ENCODE measurements at places on chromosomes 12 and 14.

DNA sequence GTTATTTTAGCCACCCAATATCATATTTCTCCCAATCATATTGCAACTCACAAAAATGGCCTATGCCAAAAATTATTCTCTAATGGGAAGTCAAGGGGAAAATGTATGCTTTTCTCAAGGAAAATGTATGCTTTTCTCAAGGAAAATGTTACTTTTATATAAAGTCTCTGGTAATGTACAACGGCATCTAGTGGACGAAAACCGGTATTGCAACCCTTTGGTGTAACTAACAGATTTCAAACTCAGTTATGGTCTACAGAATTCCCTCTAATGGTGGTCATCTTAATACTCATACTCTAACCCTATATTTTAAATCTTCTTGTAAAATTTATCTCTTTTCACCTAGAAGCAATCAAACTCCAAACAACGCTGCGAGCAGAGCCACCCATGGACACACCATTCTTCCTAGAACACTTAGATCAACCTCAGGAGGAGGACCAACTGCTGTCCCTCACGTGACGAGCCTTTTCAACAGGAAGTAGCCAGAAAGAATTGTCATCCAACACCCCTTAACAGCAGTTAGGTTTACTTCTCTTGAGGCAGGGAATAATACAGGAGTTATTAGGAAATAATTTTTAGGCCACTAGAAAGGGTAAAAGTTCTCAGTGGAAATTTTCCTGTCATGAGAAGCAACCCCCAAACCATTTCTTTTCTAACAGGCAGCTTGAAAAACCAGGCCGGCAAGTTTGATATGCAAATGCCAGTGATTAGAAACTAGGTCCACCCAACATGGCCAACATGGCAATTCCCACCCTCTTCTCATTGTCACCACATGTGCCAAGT is 20.1 kb downstream of the APOBEC1 start:
- DNase-seq = no peak

- no peak for DNase-seq
Measured at GRCh38 chr12:14564336-14564959, 3.2 kb downstream of the PLBD1 start.

DNA sequence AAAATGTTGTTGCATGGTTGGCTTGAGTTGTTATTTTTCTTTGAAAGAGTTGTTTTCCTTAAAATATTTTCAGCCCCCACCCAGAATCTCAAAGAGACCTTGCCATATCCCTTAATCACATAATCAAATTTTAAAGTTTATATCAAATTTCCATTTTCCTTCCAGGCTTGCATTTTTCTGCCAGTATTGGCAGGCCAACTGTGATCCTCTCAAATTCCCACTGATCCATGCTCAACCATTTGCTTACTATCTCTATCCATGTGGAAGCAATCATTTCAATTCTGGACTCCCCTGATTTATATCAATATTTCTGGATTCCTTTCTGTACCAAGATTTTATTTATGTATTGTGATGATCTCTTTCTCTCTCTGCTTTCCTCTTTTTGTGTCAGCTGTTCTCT is 64.2 kb upstream of the PYGL start:
- no peak for DNase-seq

- DNase-seq = no peak
Measured at GRCh38 chr12:182381-182892, 31.5 kb downstream of the SLC6A12 start.

- no peak for DNase-seq
Measured at GRCh38 chr12:77629141-77629540, 201.6 kb upstream of the NAV3 start.

GRCh38 chr12:126607157-126607556 is 1541.9 kb downstream of the AACS start:
- no peak for DNase-seq

GRCh38 chr14:67815573-67816225 is 691 bp downstream of the ZFYVE26 start:
- DNase-seq = no peak

DNA sequence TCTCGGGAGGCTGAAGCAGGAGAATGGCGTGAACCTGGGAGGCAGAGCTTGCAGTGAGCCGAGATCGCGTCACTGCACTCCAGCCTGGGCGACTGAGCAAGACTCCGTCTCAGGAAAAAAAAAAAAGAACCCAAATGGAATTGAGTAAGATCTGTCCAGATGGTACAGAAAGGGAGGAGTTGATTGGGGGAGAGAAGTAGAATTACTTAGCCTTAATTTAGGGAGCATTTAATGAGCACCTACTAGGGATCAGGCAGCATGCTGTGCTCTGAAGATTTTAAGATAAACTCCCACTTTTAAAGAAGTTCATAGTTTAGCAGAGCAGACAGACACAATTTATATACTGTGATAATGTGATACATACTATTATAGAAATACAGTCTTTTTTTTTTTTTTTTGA is 4.5 kb downstream of the RAB5B start:
- no peak for DNase-seq

- no peak for DNase-seq
Measured at GRCh38 chr12:24901576-24902461, 47.1 kb downstream of the BCAT1 start.

DNA sequence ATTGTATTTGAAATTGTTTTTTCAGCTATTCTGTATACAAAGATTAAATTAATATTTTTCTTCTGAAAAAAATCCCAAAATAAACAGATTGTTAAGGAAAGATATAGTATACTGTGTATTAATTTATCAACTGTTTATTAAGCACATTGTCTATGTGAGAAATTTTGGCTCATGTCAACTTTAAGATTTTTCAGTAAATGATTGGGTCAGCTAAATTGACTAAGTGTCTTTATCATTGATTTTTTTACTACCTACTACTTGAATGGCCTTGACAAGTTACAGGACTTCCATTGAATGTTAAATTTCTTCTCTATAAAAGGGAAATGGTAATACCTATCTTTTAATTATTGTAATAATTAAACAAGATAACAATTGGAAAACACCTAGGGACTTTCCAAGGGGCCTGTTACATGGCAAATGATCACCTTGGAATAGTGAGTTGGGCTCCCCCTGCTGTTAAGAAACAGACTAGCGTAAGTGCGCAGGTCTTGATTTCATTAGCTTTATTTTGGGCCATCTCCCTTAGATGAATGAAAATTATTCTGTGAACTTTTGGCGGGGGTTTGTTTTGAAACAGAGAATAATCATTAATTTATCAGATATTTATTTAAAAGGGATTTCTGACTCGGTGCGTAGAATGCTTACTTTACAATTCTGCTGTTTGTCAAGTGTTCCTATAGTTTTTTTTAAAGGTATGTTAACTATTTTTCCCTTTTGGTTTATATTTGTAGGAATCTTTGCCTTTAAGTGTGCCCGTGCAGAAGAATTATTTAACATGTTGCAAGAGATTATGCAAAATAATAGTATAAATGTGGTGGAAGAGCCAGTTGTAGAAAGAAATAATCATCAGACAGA is 14.5 kb upstream of the CCT2 start:
- DNase-seq = peak; percentile 43

DNA sequence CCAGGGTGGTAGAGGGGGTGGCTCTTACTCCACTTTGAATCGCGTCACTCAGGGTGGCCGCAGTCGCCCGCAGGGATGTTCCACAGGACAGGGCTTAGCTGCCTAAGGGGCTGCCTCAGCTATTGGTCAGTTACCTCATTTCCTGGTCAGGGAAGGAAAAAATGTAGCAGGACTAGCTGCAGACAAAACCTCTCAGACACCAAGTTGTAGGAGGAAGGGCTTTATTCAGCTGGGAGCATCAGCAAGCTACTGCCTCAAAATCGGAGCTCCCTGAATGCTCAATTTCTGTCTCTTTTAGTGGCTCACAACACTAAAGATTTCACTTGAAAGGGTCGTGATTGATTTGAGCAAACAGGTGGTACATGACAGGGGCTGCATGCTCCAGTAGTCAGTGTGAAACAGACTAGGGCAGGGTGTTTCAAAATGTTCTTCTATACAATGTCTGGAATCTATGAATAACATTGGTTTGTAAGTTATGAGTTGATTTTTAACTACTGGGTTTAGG is 6.4 kb upstream of the CLEC6A start:
- DNase-seq = no peak

DNA sequence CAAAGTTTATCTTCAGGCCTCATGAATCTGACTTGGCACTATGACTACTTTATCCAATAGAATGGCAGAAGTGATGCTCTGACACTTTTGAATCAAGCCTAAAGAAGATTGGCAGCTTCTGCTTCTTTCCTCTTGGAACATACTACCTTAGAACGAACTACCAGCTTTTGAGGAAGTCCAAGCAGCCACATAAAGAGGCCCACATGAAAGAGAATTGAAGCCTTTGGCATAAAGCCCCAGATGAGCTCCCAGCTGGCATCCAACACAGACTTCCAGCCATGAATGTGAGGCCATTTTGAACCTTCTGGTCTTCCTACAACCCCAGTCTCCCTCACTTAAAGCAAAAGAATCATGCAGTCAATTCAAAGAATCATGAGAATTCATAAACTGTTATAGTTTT is 65.8 kb downstream of the EEA1 start:
- DNase-seq = no peak

GRCh38 chr14:57869617-57870016 is 3.7 kb upstream of the SLC35F4 start:
- no peak for DNase-seq

DNA sequence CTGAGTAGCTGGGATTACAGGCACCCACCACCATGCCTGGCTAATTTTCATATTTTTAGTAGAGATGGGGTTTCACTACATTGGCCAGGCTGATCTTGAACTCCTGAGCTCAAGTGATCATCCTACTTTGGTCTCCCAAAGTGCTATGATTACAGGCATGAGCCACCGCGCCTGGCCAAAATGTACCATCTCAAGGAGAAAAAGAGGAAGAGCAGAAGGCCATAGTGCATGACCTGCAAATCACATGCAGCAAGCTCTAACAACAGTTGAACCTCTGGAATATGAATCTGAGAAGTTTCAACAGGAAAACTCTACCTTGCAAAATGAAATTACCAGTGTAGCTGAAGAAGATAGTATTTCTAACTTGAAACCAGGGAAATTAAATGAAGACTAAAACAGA is 17.1 kb upstream of the SERPINA1 start:
- DNase-seq = no peak

DNA sequence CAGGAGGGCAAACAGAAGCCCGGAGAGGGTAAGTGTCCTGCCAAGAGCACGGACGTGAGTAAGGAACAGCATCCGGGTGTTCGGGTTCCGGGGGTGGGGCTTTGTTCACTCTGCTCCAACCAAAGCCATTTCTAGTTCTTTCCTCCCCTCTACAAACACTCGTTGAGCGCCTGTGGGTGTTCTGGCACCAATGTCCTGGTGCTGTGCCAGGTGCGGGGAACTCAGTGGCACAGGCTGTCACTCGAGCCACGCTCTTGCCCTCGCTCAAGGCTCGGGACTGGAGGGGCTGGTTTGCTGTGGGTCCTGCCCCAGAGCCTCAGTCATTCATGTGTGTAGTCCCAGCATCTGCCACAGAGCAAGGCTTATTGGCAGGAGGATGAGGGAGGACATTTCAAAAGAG is 157.5 kb downstream of the CALM1 start:
- no peak for DNase-seq

- no peak for DNase-seq
Measured at GRCh38 chr12:54977857-54978256, 6.7 kb downstream of the TESPA1 start.

GRCh38 chr12:86914721-86915120 is 658.5 kb upstream of the MGAT4C start:
- DNase-seq = no peak

GRCh38 chr14:94171208-94171607 is 2.9 kb upstream of the PPP4R4 start:
- DNase-seq = no peak

GRCh38 chr12:122333142-122334087 is 67.1 kb upstream of the VPS33A start:
- DNase-seq = peak; percentile 56

DNA sequence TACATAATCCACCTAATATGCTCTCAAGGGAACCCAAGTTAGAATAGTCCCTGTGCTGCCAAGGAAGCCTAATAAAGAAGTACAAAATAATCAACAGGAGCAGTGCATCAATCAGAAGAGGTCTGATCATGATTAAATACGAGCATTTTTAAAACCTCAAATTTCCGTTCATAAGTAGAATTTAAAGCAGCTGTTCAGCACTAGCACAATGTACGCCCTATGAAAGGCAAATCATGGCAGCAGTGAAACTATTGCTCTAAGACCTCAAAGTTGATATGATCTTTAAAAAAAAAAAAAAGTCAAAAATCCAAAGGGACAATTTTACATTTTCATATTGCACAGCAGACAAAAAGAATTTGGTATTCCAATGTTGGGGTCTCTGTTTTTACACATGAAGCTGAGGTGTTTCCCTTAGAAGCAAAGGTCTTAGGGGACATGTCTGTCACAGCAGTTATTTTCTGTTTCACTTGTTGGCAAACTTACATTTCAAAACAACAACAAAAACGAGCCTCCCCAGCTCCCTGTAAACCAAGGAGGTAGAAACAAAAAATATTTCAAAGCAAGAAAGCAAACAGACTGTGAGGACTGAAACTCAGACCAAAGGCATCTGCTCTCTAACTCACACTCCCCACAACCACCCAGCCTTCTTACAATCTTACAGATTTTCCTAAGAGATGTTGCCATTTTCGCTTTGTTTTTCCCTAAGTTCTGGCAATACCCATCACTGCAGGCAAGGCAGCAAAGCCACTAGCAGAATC is 28.2 kb downstream of the SOX5 start:
- no peak for DNase-seq
